ENCODE measurements at places on chromosomes 7 and 10.

- no peak for DNase-seq
Observed at GRCh38 chr7:134850066-134850465, 70.6 kb downstream of the CALD1 start.

DNA sequence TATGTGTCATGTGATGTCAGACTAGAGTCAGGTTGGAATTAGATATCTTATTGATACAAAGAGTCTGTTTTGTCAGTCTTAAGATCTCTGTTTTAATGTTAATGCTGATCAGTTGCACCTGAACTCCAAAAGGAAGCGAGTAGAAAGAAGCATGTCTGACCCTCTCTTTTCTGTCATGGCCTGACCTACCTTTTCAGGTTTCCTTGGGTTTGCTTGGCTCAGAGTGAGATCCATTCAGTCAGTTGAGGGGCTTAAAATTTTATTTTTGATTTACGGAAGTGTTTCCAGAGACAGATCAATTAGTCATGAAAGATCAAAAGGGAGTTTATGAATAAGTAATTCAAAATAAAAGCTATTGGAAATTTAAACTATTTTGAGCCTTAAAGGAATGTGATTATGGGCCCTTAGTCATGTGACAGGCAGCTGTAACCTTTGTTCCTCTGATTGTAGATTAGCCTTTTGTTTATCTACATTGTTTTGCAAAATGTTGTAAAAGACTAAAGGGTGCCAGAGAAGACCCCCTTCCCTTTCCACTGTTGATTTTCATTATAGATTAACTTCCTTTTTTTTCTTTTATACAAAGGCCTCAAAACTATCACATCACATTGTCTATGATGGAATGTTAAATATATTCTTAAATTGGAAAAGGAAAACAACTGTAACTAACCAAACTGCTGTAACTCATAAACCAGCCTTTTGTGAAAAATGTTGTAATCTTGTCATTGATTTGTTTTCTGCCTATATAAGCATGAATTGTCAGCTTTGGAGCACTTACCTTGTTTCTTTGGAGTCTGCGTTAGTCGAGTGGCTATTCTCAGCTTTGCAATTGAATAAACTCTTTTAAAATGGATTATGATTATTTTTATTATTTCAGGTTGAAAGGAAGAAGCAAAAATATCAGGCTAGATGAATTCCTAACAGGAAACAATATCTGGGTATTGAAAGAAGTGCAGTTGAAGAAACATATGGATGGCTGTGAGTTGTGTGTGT, 195.5 kb upstream of the MBL2 start:
- no peak for DNase-seq

GRCh38 chr7:99728615-99729014, 6.4 kb downstream of the CYP3A7 start:
- no peak for DNase-seq

DNA sequence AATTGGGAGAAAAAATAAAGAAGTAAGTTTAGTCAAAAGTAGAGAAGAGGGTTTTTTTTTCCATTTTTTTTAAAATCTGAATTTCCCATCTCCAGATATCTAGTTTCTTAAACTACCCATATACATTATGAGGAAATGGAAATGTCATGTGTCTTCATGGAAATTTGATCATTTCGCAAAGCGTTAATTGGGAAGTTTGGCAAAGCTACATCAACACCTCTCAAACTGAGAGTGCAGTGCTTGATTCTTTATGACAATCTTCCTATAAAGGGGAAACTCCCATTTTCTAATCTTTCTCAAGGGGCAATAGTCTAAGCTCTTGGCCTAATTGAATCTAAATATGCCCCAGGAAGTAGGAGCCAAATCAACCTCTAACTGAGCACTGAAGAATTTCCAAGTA, 110.4 kb upstream of the INHBA start:
- DNase-seq = no peak

DNA sequence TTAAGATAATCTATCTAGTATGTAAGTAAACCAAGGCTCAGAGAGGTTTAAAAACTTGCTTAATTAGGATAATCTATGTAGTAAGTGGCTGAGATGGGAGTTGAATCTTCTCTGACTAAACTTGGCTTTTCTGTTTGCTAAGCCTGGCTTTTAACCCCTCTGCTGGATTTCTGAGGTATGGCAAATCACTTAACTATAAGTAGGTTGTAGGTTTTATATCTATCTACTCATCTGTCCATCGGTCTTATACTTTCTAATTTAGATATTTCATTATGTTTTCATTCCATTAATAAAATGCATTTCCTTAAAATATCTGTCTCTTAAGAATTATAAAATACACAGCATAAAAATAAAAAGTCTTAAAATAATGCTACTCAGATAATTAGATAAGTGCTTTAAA, 59.4 kb downstream of the ST7 start:
- DNase-seq = peak; percentile 72

DNA sequence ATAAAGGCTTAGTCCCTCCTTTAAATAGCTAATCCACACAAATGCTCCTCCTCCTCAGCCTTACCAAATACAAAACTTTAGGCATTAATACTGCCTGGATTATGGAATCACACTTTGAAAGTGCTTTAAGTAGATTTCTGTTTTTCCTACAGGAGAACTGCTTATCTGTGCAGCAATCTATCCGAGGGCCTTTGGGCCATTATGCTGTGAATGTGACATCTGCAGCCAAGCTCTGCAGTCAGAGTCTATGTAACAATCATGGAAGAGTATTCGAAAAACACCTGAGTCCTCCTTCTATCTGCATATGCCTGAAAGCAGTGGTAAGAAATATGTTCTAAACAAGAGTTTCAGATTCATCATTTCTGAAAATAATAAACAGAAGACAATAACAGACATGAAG, 16.2 kb upstream of the HYAL4 start:
- DNase-seq = no peak

GRCh38 chr7:132176719-132177118, 399.6 kb downstream of the PLXNA4 start:
- no peak for DNase-seq

GRCh38 chr10:116733566-116733965, 8.8 kb downstream of the HSPA12A start:
- DNase-seq = no peak

GRCh38 chr10:46559231-46559671, 2.8 kb upstream of the GPRIN2 start:
- no peak for DNase-seq

GRCh38 chr10:35208536-35208935, 81.9 kb downstream of the CREM start:
- DNase-seq = peak; percentile 90
